ENCODE measurements at places on chromosomes 4 and X.
A peak's percentile ranks its signal among the peaks of the same experiment; 100 is the strongest.

- DNase-seq: no peak
Measured at GRCh38 chr4:178823673-178824295, 1381.5 kb upstream of the AGA start.

- DNase-seq: no peak
Measured at GRCh38 chr4:184274286-184274951, 56.7 kb upstream of the ENPP6 start.

GRCh38 chrX:39065051-39065871, 264.0 kb downstream of the MID1IP1 start:
- no peak for DNase-seq

GRCh38 chr4:107548211-107548905, 171.7 kb downstream of the PAPSS1 start:
- DNase-seq: no peak

DNA sequence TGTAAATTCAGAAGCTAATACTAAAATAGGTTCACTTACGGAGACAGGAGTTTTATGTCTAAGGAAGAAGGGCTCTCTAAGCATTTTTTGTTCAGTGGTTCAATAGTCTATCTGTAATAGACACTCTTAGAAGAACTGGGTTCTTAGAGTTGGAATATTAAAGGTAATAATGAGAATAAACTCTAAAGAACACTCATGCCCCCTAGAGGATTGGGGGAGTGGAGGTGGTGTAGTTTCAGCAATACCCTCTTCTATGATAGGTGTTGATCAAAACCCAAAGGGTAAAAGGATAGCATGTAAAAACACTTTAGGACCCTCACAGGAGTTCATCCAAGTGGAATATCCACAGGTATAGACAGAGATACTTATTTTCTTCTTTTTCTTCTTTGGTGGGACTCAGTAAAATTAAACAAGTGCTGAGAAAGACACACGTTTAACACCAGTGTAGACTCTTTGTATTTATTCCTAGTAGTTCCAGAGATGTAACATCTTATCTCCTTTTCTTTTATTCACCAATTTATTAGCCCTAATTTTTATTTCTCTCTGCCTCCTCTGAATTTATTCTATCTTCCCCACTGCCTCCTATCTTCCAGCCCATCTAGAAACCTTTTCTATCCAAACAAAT, 25.7 kb upstream of the MND1 start:
- no peak for DNase-seq

DNA sequence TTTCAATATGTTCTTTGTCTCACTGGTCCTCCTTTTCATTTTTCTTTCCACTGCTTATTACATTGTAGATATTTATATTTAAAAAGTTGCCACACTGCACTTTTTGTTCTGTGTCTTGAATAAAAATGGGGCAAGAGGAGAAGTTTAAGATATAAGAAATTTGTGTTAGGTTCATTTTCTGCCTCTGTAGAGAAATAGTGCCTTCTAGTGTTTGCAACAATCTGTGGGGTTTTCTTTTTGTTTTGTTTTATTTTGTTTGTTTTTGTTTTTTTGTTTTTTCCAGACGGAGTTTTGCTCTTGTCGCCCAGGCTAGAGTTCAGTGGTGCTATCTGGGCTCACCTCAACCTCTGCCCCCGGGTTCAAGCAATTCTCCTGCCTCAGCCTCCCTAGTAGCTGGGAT, 20.1 kb upstream of the SMIM14 start:
- no peak for DNase-seq

DNA sequence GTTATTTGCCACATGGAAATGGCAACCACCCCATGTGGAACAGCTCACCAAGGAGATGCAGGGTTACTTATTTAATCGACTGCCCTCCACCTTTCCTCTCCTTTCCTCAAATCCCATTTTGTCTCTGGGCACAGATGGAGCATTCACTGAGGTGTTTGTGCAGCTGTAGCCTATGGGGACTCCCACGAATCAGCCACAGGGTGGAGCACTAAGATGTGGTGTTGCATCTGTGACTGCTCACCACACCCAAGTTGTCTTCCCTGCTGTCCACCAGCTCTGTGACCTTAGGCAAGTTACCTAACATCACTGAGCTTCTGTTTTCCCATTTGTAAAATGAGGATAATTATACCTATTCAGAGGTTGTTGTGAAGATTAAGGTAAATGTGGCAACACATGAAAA, 252.4 kb upstream of the CPEB2 start:
- DNase-seq: no peak

- DNase-seq: no peak
Measured at GRCh38 chr4:128560754-128561495, 248.6 kb upstream of the JADE1 start.

DNA sequence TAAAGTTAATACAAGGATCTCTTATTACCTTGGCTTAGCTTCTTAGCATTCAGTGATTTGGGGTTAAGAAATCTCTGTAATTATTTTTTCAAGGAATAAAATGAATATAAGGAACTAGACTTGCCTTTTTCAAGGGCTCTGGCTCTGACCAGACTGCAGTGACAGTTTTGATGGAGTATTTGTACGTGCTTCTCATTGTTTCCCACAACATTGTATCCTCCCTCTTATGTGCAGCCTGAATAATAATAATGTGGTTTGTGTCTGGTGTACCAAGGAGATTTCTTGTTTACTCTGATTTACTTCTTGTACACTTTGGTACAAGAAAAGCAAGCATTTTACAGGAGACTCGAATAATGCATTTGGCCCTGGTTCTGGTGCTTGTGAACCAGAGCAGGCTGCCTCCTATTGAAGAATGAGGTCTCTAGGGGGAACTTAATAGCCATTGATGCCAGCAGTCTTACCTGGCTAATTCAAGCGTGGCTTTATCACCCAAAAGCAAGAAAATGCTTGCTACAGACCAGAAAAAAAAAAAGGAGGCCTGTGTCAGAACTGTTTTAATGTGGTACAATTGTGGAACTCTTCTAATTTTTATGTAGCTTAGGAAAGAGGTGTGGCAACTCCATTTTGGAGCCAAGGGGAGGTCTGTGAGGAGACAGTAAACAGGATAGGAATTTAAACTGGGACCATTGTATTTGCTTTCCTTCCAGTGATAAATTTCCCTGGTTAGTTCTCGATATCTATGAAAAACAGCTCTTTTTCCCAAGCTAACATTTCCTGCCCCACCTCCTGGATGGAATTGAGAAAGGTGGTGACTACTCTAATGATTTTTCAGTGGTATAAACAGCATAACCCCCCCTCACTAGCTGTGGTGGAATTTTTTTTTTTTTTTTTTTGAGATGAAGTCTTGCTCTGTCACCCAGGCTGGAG, 5.6 kb downstream of the OTC start:
- no peak for DNase-seq

DNA sequence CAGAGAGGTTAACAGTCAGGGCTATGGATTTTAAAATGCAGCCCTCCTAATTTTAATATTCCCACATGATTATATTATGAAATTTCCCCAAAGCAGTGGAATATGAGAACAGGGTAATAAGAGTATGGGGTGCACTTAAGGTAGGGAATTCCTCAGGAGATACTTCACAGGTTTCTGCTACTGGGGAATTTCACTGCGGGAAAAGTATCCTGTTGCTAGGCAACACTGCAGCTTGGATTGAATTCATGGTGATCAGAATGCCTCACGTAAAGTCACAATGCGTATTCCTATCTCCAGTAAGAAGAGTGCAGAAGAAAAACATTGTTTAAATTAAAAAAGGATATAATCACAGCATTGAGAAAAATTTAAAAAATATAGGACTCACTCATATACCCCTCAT, 398.1 kb upstream of the RPS6KA3 start:
- DNase-seq: no peak

GRCh38 chr4:158995965-158996364, 106.9 kb upstream of the RAPGEF2 start:
- DNase-seq: no peak

DNA sequence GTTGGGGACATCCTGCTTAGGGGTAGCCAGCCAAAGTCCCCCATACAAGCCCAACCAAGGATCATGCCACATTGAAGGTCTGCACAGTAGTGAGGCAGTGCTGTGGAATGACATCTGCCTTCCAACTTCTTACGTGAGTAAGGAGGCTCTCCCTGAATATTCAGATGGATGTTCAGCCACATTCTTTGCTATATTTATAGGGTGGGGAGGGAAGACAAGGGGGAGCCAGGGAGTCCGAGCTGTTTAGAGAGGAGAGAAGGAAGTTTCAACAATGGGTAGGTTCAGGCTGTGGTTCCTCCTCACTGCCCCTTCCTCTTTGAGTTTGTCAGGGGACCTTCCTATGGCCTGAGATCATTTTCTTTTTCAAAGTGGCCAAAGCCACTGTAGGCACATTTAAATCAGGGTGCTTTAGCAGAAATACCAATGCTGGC, 29.8 kb downstream of the MSN start:
- no peak for DNase-seq

GRCh38 chr4:87241336-87241735, 20.9 kb upstream of the KLHL8 start:
- DNase-seq: no peak

DNA sequence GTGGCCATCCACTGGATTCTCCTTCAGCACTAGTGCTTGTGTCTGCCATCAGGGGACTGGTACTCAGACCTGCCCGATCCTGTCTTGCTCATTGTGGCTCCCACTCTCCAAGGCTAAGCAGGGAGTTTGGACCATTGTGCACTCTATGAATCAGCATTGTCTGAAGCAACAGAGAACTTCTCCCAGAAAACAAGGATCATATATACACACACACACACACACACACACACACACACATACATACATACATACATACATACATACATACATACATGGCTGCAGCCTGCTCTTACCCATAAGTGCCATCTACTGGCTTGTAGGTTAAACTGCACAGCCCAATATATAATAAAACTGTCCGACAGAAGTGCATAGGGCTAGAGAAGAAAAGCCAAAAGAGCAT, 345.3 kb upstream of the LCORL start:
- DNase-seq: no peak

GRCh38 chrX:16251782-16252181, 84.5 kb downstream of the MAGEB17 start:
- DNase-seq: no peak

DNA sequence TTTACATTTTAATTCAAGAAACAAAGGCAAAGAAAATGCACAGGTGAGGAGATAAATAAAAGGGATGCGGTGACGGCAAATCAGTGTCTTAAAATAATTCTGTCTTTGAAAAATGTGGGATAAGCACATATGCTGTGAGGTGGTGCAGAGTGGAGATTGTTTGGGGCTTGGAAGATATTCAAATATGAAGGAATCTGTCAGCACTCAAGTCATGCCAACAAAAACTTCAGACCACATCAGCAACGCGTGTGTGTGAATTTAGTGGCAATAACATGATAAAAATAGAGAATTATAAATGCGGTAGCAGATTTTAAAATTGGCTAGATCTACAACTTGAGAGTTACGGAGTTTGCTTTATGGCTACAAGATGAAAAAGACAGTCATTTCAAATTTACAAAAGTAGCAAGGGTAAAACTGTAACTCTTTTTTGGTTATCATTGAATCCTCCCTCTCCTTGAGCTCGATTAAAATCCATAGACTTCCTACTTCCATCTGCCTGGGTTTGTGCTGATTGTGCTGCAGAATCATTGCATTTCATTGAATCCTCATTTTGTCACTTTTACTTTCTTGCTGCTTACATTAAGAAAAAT, 71.5 kb upstream of the VCX2 start:
- no peak for DNase-seq

GRCh38 chr4:95887551-95887950, 47.7 kb downstream of the PDHA2 start:
- DNase-seq: no peak

DNA sequence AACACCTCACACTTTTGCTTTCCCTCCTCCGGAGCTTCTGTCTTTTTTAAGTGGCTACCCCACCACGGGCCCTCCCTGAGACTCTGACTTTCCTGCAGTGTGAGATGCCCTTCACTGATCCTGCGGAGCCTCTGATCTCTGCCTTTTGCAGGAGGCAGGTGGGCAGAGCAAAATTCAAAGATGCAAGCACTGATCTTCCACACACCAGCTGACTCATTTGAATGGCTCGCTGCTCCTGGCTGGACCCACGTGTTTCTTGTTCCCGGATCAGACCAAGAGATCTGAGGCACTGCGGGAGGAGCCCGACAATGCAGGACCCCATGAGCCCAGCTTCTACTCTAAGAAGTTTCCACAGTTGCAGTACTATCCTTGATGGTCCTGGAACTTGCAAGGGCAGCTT, 1607.9 kb upstream of the TENM3 start:
- DNase-seq: no peak

GRCh38 chr4:63226229-63226628, 1183.0 kb downstream of the TECRL start:
- DNase-seq: no peak

- no peak for DNase-seq
Measured at GRCh38 chr4:84647312-84647884, 64.5 kb downstream of the CDS1 start.

GRCh38 chrX:3545901-3546300, 167.5 kb downstream of the PRKX start:
- DNase-seq: no peak

DNA sequence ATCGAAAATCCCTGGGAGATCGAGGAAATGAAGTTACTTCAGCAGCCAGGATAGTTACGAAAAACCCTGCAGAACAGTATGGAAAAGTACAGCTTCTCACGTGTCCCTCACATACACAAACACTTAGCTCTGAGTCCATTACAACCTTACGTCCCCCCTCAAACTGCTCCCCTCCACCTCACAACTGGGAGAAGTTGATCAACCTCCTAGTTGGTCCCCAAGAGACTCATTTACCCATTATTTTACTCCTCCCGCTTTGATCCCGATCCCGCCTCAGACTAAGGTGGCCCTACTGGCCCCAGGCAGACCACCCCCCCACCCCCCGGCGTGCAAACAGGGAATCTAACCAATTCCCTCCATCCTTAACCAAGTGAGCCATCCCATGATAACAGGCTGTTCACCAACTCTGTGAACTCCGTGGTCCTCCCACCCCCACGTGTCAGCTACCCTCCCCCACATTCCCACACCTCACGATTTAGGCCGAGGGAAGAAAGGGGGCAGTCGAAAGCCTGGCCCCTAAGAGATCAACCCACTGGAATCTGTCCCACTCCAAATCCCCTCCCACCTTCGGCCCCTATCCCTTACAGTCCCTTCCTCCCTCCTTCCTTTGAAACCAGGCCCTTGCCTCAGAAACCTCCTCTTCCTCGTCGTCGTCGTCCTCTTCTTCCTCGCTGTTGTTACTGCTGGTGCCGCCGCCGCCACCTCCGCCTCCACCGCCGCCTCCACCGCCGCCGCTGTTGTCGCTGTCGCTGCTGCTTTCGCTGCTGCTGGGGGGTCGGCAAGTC, 755 bp downstream of the ANKRD17 start:
- DNase-seq: peak; percentile 3

GRCh38 chrX:10172877-10173276, 16.1 kb downstream of the CLCN4 start:
- DNase-seq: no peak

Data from activated naive CD8-positive, alpha-beta T cell treated with anti-CD3 and anti-CD28 coated beads, Interleukin-2, amount 50 U/mL, for 16 hours (primary cell).